ENCODE measurements at places on chromosomes 12 and 14.

- no peak for DNase-seq
Observed at GRCh38 chr14:59356312-59356711, 108.9 kb downstream of the GPR135 start.

- DNase-seq: no peak
Observed at GRCh38 chr12:93802698-93803423, 125.7 kb downstream of the CRADD start.

DNA sequence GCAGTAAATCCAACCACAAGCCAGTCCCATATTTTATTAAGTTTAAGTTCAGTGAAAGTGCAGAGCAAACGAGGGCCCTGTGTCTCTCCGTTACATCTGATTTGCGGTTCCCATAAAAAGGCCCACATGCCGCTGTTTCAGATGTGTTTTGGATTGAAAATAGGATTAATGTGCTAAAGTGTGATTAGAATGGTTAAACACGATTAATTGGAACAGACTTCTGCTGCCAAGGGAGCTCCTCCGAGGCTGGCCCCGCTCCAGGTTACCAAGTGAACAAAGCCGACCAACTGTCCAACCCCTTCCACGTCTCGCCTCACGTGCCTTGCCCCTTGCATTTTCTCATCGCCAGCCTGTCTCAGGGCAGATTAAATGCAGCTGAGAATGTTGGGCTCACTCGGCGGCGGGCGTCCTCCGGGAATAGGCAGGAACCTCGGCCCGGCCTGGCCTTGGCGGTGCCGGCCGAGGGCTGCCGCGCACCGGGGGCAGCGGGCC, 166.5 kb upstream of the GSC start:
- peak; percentile 89 for DNase-seq

DNA sequence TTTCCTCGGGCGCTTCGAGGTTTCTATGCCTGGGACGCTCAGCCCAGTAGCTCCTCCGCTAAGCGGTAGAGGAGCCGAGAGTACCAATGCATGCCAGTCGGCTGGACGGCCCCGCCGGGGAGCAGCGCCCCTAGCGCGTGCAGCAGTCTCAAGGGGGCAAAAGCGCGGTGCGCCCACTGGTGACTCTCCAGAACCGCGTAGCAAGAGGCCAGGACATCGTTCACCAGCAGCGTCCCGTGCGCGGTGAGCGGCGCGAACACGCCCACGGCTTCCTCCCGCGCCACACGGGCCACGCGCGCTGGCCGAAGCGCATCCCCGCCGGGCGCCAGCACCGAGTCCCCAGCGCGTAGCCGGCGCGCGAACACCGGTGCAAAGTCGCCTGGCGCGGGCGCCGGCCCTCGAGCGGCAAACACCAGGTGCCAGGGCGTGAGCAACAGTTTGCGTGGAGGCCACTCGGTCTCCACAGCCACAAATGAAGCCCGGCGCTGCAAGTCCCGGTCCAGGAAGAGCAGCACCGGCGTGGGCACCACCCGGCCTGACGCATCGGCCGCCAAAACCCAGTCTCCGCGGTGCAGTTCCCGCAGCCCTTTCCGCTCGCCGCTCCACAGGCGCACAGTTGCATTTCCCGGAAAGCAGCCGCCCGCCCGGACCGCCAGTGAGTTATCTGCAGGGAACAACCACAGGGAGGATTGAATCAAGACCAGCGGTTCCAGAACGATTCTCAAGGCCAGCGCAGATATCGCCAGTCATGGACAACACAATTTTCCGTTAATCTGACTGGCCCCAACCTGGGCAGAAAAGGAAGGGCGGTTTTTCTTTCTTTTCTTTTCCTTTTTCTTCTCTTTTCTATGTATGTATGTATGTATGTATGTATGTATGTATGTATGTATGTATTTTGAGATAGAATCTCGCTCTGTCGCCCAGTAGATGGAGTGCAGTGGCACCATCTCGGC, 4.5 kb downstream of the DHH start:
- DNase-seq: no peak

DNA sequence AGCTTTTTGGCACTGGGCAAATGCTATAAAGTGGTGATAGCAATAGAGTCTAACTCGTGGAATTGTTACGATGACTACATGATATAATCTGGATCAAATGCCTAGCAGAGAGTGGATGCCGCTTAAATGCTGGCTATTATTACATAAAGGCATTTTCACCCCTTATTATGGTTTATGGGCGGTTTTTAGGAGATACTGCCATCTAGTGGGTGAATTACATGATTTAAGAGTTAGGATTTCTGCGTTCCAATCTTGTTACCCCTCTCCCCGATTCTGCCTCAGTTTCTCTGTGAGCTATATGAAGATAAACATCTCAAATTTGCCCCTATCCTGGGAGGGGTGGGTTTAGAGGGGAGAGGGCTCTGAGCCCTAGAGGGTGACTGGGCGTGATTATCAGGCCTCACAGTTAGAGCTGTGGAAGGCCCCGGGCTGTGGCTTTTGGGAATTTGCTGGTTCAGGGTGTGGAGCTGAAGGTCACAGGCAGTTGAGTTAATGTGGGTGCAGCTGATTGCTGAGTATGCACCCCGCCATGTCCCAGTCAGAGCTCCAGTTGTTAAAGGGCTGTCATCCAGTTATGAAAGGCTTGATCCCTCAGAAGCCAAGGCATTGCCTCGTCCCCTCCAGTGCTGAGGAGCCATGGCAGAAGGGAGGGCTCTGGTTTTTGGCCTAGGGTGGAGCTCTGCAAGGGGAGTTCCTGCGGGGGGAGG, 14.4 kb downstream of the CLSTN3 start:
- DNase-seq: peak; percentile 46

DNA sequence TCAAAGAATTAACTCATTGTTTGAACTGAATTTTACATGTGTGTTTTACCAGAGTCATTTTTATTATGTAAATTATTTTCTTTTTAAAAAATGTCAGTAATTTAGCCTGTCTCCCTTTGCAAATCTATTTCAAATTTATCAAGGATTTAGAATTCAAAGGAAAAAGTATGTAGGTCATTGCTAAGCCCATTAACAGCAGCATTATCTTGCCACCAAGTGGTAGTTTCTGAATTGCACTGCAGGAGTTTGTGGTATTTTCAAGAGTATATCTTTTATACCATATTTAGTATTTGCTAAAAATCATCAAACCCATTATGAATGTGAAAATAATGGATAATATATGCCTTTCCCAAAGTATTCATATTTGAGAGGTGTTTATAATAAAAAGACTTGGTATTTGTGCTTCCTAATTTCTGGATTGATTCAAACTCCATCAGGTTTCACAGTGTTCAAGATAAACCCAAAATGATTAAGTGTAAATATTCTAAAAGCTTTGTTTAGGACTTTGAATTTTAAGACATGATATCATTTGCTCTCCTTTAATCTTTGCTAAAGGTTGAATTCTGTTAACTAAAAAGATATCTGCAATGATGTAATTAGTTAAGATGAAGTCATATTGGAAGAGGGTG, 711.4 kb downstream of the FSCB start:
- no peak for DNase-seq

DNA sequence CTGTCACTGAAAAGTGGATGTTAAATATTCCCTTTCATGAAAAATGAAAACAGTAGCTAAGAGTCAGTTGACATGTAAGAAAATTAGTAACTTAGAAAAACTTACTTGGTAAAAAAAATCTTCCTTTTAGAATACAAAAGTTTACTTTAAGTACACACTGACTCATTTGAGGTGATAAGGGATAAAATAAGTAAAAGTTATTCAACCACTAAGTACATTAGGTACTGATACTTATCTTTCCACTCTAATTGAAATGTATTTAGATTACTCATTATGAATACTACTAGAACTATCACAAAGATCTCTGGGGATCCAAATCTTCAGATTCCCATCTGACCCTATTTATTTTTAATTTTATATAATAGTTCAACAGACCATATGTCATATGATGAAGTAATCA, 12.2 kb downstream of the SYCP3 start:
- DNase-seq: no peak

DNA sequence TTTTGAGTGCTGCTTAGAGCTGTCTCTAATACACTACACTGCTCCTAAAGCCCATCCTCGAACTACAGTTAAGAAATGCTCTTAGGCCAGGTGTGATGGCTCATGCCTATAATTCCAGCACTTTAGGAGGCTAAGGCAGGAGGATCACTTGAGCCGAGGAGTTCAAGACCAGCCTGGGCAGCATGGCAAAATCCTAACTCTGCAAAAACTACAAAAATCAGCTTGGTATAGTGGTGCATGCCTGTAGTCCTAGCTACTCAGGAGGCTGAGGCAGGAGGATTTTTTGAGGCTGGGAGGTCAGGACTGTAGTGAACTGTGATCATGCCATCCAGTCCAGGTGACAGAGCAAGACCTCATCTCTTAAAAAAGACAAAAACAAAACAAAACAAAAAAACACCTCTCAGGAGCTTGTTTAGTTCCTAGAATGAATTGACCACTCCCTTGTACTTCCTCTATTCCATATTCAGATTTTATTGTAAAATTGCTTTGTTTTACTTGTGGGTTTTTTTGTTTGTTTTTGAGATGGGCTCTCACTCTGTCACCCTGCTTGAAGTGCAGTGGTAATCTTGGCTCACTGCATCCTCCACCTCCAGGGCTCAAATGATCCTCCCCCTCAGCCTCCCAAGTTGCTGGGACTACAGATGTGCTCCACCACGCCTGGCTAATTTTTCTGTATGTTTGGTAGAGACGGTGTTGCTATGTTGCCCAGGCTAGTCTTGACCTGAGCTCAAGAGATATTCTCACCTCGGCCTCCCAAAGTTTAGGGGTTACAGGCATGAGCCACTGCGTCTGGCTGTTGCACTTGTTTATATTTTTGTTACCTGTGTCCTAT, 13.6 kb downstream of the MDM2 start:
- no peak for DNase-seq

DNA sequence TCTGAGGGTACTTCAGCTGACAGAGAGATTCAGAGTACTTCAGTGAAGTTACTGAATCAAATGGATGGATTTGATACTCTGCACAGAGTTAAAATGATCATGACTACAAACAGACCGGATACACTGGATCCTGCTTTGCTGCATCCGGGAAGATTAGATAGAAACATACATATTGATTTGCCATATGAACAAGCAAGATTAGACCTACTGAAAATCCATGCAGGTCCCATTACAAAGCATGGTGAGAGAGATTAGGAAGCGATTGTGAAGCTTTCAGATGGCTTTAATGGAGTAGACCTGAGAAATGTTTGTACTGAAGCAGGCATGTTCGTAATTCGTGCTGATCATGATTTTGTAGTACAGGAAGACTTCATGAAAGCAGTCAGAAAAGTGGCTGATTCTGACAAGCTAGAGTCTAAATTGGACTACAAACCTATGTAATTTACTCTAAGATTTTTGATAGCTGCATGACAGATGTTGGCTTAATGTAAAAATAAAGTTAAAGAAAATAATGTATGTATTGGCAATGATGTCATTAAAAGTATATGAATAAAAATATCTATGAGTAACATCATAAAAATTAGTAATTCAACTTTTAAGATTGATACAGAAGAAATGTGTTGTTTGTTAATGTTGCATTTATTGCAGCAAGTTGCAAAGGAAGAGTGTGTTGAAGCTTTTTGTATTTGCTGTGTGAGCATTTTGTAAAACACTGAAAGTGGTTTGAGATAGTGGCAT, 136.1 kb upstream of the RAP1B start:
- no peak for DNase-seq

- no peak for DNase-seq
Observed at GRCh38 chr12:132417741-132418140, 72.2 kb upstream of the FBRSL1 start.

DNA sequence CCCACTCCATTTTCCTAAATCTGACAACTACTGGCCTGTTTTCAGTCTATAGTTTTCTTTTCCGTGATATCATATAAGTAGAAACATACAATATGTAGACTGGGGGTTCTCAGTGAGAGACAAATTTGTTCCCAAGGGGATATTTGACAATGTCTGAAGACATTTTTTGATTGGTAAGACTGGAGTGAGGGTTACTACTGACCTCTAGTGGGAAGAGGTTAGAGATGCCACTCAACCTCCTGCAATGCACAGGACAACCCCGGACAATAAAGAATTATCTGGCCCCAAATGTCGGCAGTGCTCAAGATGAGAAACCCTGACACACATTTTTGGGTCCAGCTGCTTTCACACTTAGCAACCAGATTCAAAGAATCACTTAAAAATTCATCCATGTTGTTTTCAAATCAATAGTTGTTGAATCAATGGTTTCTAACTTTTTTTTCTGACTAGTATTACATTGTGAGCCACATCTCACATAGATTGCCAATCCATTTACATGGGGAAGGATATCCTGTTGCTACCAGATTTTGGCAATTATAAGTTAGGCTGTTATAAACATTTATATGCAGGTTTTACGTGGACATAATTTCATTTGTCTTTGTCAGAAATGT, 307.1 kb downstream of the RPL10L start:
- no peak for DNase-seq

Measured in D721Med (cell line).